Bladder microvascular endothelial cell (primary cell): ENCODE measurements at places on chromosomes 7 and 10. TPM values are rescaled to one million over a fixed set of nuclear protein-coding genes. Genes with fewer than 3 reads are reported as not detected.

The KNDC1 gene
- total RNA-seq = under 0.01 TPM in 1 of 2 replicates, not detected in the other

The ITPRID1 gene
- not detected in 2 replicates for total RNA-seq

The GPER1 gene
- total RNA-seq = 0.32 and 1.1 TPM in 2 replicates

The UCMA gene
- total RNA-seq = not detected in 2 replicates

The HABP2 gene
- total RNA-seq = under 0.01 TPM in 1 of 2 replicates, not detected in the other

The ACTR3C gene
- total RNA-seq = 0.16 and 5.4 TPM in 2 replicates

The MKX gene
- under 0.01 and 0.19 TPM in 2 replicates for total RNA-seq
